ENCODE measurements at places on chromosomes 6 and 20.

- DNase-seq: no peak
Measured at GRCh38 chr6:87728706-87729105, 26.7 kb upstream of the AKIRIN2 start.

GRCh38 chr20:9359561-9360308 is 154.7 kb upstream of the LAMP5 start:
- DNase-seq: no peak

DNA sequence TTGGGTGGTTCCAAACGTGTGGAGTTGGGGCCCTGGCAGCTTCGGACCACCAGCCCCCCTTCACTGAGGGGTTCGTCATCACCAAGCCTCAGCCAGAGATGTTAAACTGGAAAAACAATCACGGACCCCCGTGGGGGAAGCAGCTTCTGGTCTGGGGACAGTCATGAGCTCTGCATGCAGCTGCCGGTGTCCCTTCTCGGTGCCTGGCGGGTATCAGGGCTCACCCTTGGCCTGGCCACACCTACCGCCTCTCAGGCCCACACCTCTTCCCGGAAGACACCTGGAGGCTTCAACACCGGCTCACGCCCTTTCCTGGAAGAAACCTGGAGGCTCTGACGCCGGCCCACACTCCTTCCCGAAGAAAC is 77.8 kb upstream of the BHLHE23 start:
- DNase-seq: no peak

GRCh38 chr6:6333501-6333900 is 13.0 kb upstream of the F13A1 start:
- no peak for DNase-seq

- no peak for DNase-seq
Measured at GRCh38 chr20:41278936-41279335, 38.6 kb downstream of the ZHX3 start.

- DNase-seq: no peak
Measured at GRCh38 chr6:105780146-105780860, 305.8 kb upstream of the PRDM1 start.

- DNase-seq: no peak
Measured at GRCh38 chr6:137299681-137300080, 80.5 kb upstream of the IFNGR1 start.

- no peak for DNase-seq
Measured at GRCh38 chr6:78910010-78910409, 42.7 kb downstream of the IRAK1BP1 start.

DNA sequence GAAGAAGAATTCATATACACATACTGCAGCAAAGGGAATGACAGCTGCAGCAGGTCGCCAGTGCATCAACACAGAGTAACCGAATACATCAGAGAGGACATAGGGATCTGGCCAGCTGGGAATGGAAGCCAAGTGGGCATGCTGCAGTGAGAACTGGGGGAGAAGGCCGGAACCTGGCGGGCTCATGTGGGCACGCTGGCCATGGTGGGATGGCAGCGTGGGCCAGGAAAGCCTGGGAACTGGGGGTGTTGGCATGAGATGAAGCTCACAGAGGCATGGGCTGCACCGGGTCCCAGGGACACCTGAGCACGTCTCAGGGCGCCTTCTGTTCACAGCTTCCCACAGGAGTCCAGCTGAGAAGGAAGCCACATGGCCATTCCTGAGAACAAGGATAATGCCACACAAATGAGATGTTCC is 139.5 kb upstream of the AGPAT4 start:
- DNase-seq: no peak

DNA sequence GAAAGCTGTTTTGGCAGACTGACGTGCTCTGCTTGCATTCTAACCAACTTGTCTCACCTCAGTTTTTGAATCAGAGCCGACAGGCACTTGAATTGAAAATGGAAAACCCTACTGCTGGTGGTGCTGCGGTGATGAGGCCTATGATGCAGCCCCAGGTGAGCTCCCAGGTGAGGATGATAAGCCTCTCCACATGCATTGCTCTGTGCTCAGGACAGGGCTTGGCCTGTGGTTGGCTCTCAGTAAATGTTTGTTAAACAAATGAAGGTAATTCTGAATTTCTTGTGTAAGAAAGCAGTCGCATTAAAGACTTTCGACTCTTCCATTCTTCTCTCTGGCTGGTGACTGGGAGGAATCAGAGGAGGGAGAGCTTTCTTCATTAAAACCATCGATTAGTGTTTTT is 136.3 kb downstream of the SULF2 start:
- no peak for DNase-seq

GRCh38 chr6:134813146-134813545 is 136.8 kb downstream of the ALDH8A1 start:
- peak; percentile 69 for DNase-seq

DNA sequence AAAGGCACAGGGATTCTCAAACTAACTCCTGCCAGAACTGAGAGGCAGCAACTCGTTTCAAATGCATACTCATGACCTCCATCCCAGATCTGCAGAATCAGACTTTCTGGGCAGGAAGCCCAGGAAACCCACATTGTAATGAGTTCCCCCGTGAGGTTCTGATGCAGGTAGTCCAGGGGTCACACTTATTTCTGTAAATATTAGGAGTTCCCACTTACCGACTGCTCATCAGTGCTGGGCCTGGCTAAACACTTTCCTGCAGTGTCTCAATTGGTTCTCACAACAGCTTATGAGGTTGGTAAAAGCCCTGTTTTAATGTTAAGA is 11.6 kb downstream of the DUSP15 start:
- no peak for DNase-seq

DNA sequence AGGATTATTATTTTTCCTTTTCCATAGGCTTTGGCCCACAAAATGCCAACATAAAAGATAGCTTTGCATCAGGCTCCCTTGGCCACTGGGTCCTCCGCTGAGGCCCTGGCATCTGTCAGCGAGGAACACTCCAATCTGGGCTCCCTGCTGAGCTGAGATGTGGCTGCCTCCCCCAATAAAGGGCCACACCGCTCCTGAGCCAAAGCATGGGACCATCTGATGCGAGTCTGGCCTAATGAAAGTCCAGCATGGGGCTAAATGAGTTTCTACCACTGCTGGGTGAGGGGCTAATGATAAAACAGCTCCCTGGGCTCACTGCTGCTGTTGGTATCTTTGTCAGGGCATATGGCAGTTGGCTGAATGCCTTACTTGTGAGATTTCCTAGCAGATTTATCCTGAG is 817.5 kb upstream of the SLC35B3 start:
- DNase-seq: no peak

GRCh38 chr6:70371454-70372105 is 41.7 kb upstream of the FAM135A start:
- peak; percentile 57 for DNase-seq

DNA sequence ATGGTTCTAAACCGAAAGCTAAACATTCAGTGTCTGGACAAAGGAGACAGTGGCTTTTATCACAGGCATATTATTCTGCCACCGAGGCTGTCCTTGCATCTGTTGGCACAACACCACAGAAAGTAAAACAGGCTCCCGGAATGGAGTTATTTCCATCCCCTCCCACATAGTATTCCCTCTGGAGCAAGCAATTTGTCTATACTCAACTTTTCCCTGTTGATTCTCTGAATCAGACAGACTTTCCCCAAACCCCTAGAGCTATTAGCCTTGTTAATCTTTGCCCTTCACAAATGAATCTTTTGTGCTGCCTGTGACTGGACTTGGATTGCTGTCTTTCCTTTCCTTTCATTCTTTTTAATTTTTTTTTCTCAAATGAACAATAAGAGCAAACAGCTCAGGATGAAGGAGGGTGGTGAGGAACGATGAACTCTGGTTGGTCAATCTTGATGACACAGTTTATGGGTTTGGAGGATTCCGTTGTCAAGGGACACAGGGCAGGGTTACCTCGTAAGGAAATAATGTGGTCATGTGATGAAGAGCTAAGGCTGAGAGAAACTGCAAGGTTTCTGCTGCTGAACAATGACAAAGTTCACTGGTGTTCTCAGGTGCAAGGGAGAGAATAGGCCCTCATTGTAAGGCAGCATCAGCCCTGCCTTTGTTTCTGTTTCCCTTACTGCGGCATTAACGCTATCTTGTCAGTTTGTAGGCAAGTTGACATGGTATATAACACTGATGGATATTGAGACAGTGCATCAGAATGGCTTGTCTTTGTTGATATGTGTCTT is 275.0 kb upstream of the BMP2 start:
- no peak for DNase-seq

DNA sequence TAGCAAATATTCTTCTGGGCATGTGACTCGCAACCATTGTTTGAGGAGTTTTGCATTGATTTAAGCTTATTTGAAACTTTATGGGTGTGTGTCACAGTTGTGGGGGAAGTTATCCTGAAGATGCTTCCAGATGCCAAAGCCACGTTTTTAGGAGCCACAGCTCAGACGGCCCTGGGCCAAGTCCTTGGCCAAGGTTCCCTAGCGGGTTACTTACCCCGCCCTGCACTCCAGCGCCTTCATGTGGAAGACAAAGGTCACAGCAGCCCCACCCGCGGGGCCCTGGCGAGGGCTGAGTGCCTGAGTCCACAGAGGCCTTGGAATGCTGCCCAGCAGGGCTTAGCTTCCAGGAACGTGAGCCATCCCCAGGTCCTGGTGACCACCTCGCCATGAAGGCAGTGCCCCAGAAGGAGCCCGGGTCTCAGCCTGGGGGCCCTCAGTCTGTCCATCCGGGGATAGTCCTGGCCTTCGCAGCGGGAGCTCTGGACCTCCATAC is 308.3 kb downstream of the CDH4 start:
- DNase-seq: no peak

DNA sequence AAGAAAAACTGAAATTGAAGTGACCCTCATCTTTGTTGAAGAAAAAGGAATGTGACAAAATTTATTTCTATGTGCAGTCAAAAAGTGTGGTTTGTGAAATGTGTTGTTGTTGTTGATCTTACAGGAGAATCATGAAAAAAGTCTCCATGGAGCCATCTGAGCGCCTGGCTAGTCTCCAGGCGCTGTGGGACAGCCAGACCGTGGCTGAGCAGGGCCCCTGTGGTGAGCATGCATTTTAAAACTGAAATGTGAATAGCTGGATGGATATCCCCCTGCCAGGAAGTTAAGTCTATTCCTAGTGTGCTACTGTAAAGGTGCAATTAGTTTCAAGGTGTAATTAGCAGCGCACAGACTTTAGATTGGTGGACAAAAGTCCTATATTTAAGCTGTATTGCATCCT is 170.6 kb downstream of the CARMIL1 start:
- DNase-seq: peak; percentile 76

GRCh38 chr6:147434516-147434915 is 74.0 kb upstream of the SAMD5 start:
- no peak for DNase-seq

DNA sequence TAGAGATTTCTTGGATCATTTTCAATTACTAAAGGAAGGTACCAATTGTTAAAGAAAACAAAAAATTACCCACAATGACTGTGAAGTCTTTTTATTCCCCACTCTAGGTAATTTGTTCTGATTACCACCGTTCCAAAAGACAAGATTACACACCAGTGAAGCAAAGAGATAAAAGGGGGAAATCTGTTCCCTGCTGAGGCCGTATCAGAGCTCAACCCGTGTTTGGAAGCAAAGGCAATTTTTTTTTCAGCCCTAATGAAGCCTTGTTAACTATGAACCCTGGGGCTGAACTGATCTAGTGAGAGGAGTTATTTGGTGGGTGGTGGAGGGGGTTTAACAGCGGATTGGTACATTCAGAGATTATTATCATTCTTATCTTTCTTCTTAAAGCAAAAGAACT is 128.5 kb downstream of the ALDH8A1 start:
- DNase-seq: no peak

- peak; percentile 38 for DNase-seq
Measured at GRCh38 chr6:39792540-39793450, 619 bp downstream of the DAAM2 start.

DNA sequence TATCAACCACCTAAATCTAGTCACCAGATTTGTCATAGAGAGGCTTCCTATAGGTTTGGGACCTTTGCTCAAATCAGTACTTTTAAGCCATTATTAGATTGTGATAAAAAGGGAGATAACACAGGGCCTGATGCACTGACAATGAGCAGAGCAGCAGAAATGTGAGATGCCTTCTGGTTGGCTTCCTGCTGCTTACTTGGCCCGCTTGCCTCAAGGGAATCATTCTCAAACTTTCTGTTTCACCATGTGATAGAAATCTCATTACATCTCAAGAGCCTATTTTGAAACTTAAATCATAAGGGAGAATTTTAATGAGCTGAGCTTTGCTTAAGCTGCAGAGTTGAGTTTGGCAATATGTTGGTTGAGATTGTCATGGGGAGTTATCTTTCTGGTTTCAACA is 606.0 kb downstream of the DHX35 start:
- no peak for DNase-seq

DNA sequence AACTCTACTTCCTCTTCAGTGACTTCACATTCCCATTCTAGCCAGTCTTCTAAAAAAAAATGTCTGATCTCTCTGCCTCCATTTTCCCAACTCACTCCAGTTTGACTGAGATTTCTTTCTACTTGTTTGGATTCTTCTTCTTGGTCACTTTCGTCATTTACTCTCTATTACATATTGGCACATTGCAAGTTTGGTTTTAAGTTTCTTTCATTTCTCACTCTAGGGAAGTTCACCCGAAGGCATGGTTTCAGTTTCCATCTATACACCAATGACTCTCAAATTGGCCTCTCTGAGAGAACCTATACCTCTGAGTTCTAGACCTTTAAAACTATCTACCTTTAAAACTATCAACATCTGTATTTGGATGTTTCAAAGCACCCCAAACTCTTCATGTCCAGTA is 51.3 kb downstream of the CD109 start:
- no peak for DNase-seq

- no peak for DNase-seq
Measured at GRCh38 chr6:98775205-98775604, 59.2 kb upstream of the POU3F2 start.

- no peak for DNase-seq
Measured at GRCh38 chr6:147283460-147283859, 79.2 kb downstream of the STXBP5 start.

- DNase-seq: no peak
Measured at GRCh38 chr6:8750627-8751026, 315.3 kb upstream of the SLC35B3 start.

DNA sequence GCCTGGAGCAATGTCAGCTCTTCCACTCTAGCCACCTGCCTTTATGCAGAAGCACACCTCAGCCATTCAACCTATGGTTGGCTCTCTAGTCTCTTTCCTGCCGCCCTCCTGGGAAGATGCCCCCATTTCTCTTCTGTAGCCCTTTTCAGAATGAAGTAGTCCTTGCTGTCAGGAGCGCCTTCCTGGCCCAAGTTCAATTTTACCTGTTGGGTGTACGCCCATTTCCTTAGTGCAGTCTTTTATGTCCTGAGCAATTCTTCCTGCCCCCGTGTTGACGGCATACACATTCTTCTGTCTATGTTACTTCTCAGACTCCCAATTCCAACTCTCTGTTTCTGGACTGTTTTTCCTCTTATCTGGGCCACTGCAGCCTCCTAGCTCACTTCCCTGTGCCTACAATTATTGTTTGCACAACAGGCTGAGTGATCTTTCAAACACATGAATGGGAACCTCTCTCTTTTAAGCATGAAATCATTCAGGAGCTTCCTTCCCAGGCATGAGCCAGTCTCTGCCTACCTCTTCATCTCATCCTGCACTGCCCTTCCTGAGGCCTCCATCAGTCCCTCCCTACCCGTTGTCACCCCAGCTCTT is 389.2 kb downstream of the CD83 start:
- no peak for DNase-seq

DNA sequence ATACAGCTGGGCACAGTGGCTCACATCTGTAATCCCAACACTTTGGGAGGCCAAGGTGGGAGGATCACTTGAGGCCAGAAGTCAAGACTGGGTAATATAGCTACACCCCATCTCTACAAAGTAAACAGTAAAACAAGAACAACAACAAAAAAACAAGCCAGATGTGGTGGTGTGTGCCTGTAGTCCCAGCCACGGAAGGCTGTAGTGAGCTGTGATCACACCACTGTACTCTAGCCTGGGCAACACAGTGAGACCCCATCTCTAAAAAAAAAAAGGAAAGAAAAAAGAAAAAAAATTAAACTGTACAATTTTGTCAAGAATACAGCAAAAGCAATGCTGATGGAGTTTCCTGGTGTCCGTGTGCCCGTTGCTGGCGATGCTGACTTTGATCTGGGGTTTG is 47.2 kb upstream of the SLCO4A1 start:
- no peak for DNase-seq

All from DMS79 treated with DMSO at 0.1 percent for 48 hours (cell line).